CD4-positive, alpha-beta T cell treated with Interferon alpha-2 for 1 hour (primary cell): ENCODE measurements at places on chromosomes 2 and 18.

DNA sequence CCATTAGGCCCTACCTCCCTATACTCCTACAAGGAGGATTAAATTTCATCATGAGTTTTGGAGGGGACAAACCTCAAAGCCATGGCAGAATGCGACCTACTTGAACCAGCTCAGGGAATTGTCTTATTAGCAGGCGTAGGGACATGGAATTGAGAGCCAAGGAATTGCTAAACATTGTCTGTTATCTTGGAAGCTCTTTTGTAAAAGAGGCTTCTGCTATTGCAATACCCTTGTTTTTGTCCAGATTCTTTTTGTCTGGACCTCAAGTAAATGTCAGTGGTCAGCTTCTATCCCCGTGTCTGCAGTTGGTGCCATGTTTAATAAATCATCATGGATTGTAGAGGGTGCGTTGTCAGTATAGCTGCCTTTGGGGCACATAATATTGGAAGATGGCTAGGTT, 62.3 kb downstream of the RHBDD1 start:
- no peak for DNase-seq

GRCh38 chr18:35408843-35409261, 31.7 kb upstream of the ZNF396 start:
- DNase-seq, result no peak

DNA sequence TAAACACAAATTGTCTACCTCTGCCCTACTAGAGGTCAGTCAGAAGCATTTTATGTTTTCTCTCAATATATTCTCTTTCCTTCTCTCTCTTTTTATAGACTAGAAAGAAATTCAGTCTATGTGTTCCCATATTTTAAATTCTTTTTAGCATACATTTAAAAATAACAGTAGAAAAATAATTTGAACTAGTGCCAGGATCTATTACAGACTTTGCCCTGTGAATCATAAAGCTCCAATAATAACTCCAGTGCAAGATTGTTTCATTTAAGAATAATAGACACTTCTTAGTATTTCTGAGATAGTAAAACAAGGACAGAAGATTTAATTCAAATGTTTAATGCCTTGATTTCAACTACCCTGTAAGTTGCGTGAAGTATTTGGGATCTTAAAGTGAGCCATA, 60.1 kb downstream of the ITGB6 start:
- DNase-seq, result no peak

DNA sequence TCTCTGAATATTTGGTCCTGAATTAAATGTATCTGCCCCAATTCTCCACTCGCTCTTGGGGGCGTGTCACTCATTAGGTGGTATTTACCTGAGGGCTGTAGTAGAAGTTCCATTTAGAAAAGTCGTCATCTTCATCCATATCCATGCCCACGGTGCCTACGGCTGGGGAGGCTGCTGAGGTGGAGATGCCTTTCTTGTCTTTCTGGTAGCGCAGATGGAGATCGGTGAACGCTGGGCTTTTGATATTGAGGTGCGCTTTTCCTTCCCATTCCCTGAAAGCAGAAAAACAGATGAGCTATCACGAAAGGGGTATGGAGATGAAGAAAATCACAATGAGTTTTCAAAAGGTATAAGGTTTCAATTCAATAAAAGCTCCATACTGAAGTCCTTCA, 39.7 kb downstream of the APOB start:
- DNase-seq, result no peak

- no peak for DNase-seq
These were observed 52.6 kb upstream of the SMAD2 start for GRCh38 chr18:47983055-47983454.

- no peak for DNase-seq
These were observed 42.0 kb downstream of the CTIF start for GRCh38 chr18:48580782-48581181.

DNA sequence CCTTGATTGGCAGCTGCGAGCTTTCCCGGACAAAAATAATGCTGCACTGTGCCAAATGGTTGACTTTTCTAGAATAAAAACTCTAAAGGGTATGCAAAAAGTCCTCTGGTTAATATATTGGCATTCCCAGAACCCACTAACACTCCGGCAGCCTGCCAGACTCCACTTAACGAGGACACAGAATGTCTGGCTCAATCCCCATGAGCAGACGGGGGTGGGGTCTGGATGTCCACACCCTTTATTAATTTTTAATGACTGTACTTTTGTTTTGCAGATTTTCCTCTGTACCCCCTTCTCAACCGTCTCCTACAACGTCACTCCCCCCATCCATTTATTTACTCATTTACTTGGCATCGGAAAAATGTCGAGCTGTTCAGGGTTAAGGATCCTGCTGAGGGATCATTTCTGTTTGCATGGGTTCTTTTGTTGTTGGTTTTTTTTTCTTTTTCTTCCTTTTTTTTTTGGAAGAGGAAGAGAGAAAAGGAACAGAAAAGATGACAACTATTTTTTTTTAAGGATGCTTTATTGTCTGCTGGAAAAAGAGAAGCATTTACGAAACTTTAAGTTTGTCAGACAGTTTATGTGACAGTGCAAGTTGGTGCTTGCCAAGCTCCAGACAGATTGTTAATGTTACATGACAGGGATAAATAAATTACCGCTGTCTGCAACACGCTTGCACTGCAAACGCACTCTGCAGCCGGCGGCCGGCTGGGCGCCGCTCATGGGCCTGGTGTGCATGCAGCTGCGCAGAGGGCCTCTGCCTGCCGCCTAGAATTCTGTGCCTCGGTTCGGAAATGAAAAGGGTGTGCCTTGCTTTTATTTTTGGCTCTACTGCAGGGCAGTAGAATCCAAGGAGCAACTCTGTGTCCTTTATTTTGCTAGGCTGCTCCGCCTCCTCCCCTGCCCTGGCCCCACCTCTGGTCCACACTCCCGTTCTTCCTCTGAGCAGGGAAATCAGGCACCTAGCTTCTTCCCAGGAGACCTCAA, 3.6 kb downstream of the LDLRAD4 start:
- no peak for DNase-seq

GRCh38 chr2:210633699-210634098, 77.3 kb downstream of the CPS1 start:
- no peak for DNase-seq

- no peak for DNase-seq
These were observed 2.4 kb upstream of the INO80C start for GRCh38 chr18:35500113-35500512.
